Right atrium auricular region (tissue), 2 donors: ENCODE measurements at places on chromosomes 2 and 18. TPM values are rescaled to one million over a fixed set of nuclear protein-coding genes. Genes with fewer than 3 reads are reported as not detected.

GRCh38 chr18:73787316-73787715 is 360.3 kb downstream of the FBXO15 start:
- no peaks in the 10 kb centered on the region for H3K4me1 ChIP-seq
- no peaks in the 10 kb centered on the region for H3K27me3 ChIP-seq
- no peaks in the 10 kb centered on the region for H3K36me3 ChIP-seq
- DNase-seq = no peak
- H3K4me3 ChIP-seq = no peak overlapping the region

DNA sequence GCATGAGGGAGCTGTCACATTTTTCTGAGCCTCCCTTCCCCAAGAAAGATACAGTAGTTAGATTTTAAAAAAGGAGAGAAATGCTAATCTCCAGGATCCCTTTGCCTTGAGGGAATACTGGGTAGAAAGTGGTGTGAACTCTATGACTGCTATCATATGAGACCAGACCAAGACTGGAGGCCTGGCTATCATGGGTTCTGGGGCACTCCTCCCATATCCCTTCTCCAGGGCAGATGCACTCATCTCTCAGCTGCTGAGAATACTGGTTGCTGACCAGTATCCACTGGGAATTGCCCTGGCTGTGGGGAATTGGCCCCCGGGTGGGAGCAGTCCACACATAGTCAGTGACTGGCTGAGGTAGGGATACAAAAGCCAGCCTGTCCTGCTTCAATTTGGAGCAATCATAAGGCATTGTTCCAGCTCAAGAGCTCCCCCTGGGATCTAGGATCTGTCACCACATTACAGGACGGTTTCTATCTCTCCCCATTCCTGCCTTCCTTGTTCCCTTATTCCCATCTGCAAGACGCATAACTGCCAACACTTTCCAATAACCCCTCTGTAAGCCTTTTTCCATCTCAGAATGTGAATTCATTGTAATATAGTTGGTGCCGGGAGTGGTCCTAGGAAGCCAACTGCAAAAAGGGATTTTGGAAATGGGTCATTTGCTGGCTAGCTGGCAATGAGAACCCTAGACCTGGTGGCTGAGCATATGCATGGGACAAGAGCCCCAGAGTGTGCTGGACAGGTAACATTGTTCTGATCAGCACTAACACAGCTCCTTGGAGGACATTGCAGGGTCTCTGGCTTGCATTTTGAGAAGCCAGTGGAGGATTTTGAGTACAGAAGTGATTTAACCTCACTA is 35.4 kb upstream of the REEP1 start:
- no peak for DNase-seq
- H3K27me3 ChIP-seq = no peaks in the 10 kb centered on the region
- H3K4me1 ChIP-seq = no peaks in the 10 kb centered on the region
- H3K36me3 ChIP-seq = no peaks in the 10 kb centered on the region
- no peak overlapping the region for H3K27ac ChIP-seq

DNA sequence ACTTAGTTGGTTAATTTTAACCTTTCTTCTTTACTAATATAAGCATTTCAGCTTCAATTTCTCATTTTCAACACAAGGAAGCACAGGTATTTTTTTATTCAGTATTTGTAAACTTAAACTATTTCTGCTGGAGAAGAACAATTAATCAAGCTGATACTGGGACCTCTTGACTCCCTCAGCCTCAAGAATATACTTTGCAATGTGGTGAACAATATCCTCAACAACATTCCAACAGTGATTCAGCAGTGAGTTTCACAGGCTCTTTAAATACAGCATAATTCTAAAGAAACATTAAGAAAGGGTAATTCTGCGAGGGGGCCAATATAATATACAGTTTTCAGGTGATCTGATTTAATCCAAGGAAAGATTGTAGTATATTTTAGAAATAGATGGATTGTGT is 10.0 kb downstream of the RAPGEF4 start:
- no peak overlapping the region for H3K27ac ChIP-seq
- DNase-seq = no peak
- no peaks in the 10 kb centered on the region for H3K4me1 ChIP-seq
- no peaks in the 10 kb centered on the region for H3K27me3 ChIP-seq
- H3K36me3 ChIP-seq = no peaks in the 10 kb centered on the region

GRCh38 chr2:163974766-163975165 is 239.0 kb upstream of the FIGN start:
- no peaks in the 10 kb centered on the region for H3K36me3 ChIP-seq
- DNase-seq = no peak
- no peak overlapping the region for H3K4me3 ChIP-seq
- no peaks in the 10 kb centered on the region for H3K27me3 ChIP-seq
- no peak overlapping the region for H3K27ac ChIP-seq

GRCh38 chr2:217611626-217612127 is 391.1 kb downstream of the TNS1 start:
- DNase-seq = no peak
- H3K4me3 ChIP-seq = no peak overlapping the region
- H3K27me3 ChIP-seq = no peaks in the 10 kb centered on the region

DNA sequence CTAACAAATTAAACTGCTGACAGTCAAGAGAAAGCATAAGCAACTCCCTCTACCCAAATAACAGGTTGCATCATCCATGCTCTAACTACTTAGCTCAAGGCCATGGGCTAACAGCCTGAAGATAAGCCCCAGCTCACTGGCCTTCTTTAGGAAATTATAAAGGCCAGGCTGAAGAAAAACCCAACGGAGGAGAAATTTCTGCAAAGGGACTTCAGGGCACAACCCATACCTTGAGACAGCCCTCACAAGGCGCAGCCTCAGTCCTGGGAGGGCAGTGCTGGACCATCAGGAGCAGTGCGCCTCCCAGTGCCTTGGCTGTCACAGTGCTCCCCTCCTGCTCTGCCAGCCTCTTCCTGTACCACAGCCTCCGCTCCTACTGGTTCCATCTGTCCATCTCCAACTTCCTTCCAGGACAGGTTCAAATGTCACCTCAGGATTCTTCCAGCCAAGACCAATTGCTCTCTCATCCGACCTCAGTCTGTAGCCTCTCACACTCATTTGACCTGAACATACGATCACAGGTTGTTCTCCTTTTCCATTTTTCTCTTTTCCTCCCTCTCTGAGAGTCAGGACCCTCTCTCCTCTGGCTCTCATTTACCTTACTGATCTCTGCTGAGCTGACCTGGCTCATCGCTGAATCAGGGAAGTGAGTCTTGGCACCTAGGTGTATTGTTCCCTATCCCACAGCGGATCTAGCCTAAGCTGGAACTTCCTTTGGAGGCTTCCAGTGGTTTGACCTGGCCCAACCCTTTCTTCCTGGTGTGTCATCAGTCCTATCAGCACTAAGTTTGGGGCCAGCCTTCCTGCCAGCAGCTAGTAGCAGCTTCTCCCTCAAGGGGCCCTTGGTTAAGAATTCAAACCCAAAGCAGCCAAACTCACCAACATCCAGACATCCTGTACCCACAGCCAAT is 1.9 kb downstream of the MCFD2 start:
- H3K27me3 ChIP-seq = no peaks in the 10 kb centered on the region
- H3K27ac ChIP-seq = peak overlapping the region; percentile 99
- peaks cover 46% of the 10 kb centered on the region for H3K4me1 ChIP-seq
- peak; percentile 75 for DNase-seq
- peaks cover 20% of the 10 kb centered on the region for H3K36me3 ChIP-seq

DNA sequence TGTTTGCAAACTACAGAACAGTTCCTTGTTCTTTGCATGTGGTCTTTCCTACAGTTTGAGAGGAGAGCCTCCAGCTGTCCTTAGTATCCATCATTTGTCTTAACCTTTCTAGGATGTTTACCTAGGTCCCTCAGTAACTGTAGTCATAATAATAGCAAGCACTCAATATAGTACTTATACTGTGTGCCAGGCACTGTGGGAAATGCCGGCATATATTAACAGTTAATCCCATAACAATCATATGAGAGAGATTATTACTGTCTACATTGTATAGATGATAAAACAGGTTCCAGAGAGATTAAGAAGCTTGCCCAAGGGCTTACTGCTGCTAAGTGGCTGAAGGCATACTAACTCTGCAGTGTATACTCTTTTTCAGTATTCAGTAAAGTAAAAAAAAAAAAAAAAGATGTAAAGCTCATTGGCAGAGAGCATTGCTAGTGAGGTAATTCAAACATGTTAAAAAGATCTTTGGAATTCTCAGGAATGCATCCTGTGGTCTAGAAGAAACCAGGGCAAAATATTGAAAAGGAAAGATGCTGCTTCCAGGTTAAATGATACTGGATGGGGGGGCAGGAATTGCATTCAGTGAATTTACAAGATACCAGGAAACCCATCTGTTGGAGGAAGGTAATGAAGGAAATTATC is 72.3 kb downstream of the SPTBN1 start:
- H3K4me1 ChIP-seq = no peaks in the 10 kb centered on the region
- H3K4me3 ChIP-seq = no peak overlapping the region

DNA sequence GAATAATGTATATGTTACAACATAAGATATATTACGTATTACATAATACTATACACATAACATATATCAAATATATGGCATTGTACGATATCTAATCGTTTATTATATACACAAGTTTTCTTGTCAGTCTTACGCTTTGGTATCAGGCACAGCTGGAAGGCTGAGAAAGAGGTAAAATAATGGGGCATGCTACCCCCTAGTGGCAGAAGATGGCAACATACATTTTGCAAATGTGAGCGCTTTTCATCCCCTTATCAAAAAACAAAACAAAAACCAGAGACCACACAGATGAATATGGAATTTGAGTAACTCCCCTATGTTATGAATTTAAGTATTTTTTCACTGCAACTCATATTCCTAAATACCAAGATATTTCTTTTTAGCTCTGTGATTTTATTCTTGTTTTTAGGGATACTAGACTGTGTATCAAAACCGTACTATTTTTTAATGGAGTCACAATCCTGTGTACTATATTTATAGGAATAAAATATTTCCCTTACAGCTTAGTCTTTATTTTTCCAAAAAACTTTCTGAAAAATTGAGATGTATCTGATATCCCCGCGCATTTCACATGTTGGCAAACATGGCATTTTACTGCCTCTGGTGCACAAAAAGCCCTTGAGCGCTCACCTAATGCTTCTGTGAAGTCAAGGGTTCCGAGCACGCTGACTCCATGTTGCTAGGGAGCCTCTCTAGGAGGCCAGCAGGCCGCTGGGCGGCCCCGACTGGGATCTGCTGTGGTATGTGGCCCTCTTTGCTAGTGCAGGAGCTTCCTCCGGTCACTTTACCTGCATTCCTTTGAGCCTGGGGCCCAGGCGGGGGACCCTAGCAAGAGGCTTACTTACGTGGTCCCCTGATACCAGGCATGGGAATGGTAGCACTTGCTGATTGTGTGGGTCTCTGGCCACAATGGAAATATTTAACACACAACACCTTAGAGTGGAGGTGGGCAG is 62.5 kb downstream of the SLC4A3 start:
- no peaks in the 10 kb centered on the region for H3K36me3 ChIP-seq
- H3K27ac ChIP-seq = no peak overlapping the region
- no peak for DNase-seq
- H3K4me1 ChIP-seq = no peaks in the 10 kb centered on the region

DNA sequence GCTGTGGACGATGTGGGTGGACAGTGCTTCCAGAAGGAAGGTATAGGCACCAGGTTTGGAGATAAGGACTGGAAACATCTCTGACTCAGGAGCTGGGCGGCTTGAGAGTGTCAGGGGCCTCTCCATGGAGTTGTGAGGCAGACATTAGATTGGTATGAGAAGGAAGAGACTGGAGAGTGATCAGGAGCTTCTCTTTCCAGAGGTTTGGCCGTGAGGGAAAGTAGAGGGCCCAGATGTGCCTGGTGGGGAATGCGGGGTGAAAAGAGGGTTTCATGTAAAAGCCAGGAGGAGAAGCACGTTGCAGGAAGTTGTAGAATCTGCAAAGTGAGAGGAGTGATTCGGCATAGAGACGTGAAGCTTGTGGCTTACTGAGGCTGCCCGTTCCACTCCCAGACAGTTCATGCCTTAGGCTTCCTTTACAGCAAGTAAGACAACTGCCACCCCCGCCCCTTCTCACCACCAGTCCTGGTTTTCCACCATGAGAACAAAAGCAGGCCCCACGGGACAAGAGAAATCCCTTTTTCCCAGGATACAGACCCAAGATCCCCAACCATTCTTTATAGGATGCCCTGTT is 166.3 kb upstream of the HDAC4 start:
- no peak overlapping the region for H3K4me3 ChIP-seq
- H3K27ac ChIP-seq = no peak overlapping the region
- H3K36me3 ChIP-seq = no peaks in the 10 kb centered on the region
- no peaks in the 10 kb centered on the region for H3K4me1 ChIP-seq

DNA sequence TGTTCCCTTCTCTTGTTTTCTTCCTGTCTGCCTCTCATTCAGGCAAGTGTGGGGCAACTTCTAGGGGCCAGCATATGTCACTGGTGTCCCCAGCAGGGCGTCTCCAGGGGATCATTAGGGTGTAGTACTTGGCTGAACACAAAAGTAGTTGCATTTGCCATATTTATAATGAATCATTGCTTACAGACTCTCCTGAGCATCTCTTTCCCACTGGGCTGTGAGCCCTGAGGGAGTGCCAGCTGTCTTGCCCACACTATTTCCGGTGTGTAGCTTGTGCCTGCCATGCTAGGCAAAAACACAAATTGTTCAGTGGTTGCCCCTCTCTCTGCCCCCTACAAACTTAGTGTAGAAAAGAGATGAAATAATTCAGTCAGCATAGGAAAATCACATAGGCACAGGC is 40.8 kb upstream of the SCLY start:
- H3K4me3 ChIP-seq = no peak overlapping the region
- H3K27me3 ChIP-seq = no peaks in the 10 kb centered on the region
- no peaks in the 10 kb centered on the region for H3K4me1 ChIP-seq
- peaks cover 12% of the 10 kb centered on the region for H3K36me3 ChIP-seq
- H3K27ac ChIP-seq = no peak overlapping the region

GRCh38 chr2:170972296-170973224 is 43.5 kb downstream of the GORASP2 start:
- H3K4me3 ChIP-seq = no peak overlapping the region
- H3K27ac ChIP-seq = no peak overlapping the region
- H3K36me3 ChIP-seq = no peaks in the 10 kb centered on the region

DNA sequence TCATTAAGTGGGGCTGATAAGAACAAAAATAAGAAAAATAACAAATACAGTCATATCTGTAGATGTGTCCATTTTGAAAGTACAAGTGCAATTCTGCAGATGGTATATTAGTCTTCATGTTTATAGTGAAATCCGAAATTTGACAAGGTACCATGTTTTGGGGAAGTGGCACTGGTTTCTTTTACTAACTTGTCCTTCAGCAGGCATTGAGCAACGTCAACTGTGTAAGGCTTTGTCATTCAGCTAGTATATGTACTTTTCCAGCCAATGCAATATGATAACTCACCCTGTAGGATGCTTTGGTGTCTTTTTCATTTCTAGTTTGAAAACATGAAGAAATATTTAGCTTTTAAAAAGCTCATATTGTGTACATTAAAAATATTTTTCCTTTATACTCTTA is 139.9 kb downstream of the MCFD2 start:
- H3K27ac ChIP-seq = no peak overlapping the region
- H3K27me3 ChIP-seq = no peaks in the 10 kb centered on the region

Gene SLC38A11
- total RNA-seq = 0.74 TPM

Gene PPP4R1
- total RNA-seq = 38.9 TPM

Gene HOXD8
- 0.55 TPM for total RNA-seq

Gene CD226
- 1.3 TPM for total RNA-seq

Gene SGO2
- total RNA-seq = 2.5 TPM

Gene UGT1A7
- total RNA-seq = not detected
